ENCODE measurements at places on chromosomes 2 and 18.

DNA sequence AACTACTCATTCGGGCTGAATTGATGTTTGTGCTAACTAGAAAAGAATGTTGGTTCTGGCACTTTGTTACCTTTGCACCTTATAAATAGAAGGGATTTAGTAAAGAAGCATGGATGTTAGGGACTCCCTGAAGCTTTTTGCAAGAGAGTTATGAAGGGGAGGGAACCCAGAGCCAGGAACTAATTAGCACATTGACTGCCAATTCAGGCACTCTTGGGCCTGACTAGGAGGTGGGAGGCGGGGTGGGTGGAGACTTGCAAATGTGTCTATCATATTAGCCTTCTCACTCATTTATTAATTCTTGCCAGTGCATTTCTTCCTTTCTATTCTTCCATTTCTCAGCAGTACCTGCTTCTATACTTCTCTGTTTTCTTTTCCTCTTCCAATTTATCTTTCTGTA is 1022.4 kb downstream of the TMEM182 start:
- DNase-seq, result no peak

GRCh38 chr2:113240915-113241911 is 37.5 kb downstream of the PAX8 start:
- DNase-seq, result no peak

GRCh38 chr2:28390746-28391563 is 1.7 kb upstream of the FOSL2 start:
- peak; percentile 53 for DNase-seq

DNA sequence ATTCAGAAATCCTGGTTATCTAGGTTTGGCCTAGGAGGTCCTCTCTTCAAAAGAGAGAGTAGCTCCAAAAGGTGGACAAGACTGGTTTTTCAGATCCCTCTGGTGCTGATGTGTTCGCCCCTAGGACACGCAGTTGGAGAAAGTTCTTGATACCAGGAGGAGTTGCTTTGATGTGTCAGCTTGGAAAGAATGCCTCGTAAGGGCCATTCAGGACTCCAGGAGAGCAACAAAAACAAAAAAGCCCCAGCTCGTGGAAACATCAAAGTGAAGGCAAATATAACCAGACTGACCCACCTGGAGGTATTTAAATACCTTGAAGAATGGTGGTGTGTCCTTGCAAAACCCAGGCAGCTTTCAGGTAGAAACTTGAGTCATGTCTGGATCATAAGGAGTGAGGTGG is 12.5 kb upstream of the LBH start:
- DNase-seq, result no peak

GRCh38 chr2:181774685-181775084 is 94.4 kb upstream of the NEUROD1 start:
- DNase-seq, result no peak

DNA sequence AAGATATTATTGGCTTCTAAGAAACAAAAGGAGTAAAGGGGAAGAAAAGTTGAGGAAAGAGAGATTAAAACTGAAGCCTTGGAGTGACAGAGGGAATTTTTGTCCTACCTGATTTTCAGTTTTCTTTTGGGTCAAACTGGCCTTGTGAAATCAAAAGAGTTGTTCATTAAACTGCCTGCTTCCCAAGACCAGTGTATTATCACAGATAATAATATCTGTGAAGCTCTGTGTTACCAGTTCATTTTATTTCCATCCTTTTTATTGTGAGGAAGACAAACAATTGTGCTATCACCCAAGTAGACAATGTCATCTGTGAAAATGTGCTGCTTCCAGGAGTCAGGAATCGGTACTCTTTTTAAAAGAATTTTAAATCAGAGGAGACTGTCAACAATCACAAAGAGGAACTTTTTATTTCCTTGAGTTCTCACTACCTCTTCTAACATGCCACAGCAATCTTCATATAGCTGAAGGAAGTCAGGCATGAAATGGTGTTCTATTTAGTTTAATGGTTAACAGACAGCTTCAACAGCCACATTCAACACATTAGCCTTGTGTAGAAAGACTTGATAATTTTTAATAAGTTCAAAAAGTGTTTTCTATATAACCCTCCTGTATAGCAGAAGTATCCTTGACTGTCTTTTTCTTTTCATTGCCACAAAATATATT is 554.8 kb downstream of the PIK3C3 start:
- DNase-seq, result no peak

DNA sequence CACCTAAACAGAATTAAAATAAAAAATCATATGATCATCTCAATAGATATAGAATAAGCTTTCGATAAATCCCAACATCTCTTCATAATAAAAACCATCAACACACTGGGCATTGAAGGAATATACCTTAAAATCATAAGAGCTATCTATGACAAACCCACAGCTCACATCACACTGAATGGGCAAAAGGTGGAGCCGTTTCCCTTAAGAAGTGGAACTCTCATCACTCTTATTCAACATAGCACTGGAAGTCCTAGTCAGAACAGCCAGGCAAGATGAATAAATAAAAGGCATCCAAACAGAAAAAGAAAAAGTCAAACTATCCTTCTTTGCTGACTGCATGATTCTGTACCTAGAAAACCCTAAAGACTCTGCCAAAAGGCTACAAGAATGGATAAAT is 510.3 kb downstream of the ZNF804A start:
- peak; percentile 4 for DNase-seq

GRCh38 chr2:26786207-26787028 is 562 bp downstream of the CENPA start:
- no peak for DNase-seq

DNA sequence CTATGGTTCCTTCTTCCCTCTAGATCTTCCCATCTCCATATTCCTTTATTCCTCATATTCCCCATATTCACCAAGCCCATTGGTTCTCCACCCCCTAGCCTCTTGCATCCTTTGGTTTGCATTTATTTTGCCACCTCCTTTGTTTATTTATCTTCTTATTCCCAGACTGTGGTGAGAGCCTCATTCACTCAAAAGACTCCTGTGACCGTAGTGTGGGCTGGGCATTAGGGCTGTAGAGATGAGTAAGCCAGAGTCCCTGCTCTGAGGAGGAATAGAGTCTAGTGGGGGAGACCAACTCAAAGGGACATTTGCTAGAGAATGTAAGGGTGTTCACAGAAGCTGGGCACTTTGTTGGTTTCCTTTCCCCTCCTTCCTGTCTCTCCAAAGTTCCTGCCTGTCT is 8.3 kb downstream of the ATG16L1 start:
- DNase-seq, result no peak

DNA sequence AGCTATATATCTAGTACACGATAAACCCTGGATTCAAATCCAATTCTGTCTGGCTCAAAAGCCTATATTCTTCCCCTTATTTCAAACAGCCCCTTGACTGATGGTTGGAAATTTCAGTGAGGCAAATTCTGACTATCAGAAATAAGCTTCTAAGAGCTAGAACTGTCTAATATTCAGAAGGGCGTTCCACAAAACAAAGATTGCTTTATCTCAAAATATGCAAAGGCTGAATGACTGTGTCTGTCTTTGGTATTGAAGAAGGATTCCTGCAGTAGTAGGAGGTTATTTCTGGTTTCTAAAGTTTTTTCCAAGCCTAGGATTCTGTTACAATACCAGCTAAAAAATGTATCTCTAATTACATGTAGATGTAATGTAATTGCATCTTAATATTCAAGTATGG is 31.1 kb downstream of the DRC1 start:
- no peak for DNase-seq

GRCh38 chr18:23722646-23723045 is 33.4 kb downstream of the LAMA3 start:
- no peak for DNase-seq

DNA sequence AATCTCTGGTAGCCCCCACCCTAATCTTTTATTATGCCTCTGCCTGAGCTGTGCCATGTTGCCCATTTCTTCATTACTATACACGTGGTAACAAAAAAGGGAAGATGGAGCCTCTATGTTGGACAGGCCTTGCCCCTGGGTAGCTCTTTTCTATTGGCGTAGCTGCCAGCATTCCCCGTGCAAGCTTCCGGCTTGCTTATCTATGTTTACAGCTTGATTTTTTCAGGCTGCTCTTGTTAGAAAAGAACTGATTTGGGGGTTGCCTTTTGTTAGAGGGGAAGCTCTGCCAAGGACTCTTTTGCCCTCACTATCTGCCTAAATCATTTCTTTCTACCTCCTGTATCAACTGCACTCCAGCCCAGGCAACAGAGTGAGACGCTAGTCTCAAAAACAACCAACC is 45.5 kb upstream of the ZSWIM2 start:
- DNase-seq, result no peak

Measured in COR-L47 (cell line).